Tibial nerve (tissue), 4 donors: ENCODE measurements at places on chromosomes 12 and 14.
A peak's percentile ranks its signal among the peaks of the same experiment; 100 is the strongest.

DNA sequence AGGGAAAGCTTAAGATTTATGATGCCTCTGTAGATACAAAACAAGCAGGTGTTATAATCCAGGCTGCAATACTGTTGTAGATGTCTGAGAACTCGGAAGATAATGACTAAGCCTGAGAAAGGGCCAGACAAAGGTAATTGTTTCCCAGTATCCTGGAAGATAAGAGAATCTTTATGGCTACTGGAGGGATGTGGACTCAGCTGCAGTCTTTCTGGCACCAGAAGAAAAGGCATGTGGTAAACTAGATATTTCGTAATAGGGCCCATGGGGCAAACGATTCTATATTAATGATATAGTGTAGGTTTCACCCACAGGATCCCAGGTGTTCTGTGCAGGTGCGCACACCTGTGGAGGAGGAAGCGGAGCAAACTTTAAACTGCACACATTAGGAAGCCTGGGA lies 9.2 kb upstream of the APOLD1 start:
- DNase-seq = no peak

GRCh38 chr12:53696285-53696654 lies 20.4 kb upstream of the ATP5MC2 start:
- peak; percentile 54 for DNase-seq

DNA sequence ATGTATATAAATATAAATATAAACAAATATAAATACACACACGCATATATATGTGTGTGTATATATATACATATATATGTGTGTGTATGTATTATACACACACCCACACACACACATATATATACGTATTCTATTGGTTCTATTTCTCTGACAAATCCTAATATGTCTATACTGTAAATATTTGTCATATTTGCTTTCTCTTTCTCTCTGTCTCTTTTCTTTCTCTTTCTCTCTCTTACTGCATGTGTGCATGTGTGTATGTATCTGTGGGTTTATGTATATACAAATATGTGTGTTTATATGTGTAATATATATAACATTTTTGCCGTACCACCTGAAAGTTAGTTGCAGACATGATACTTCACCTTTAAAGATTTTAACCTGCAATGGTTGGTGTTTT lies 174.2 kb upstream of the PLEKHG7 start:
- no peak for DNase-seq

DNA sequence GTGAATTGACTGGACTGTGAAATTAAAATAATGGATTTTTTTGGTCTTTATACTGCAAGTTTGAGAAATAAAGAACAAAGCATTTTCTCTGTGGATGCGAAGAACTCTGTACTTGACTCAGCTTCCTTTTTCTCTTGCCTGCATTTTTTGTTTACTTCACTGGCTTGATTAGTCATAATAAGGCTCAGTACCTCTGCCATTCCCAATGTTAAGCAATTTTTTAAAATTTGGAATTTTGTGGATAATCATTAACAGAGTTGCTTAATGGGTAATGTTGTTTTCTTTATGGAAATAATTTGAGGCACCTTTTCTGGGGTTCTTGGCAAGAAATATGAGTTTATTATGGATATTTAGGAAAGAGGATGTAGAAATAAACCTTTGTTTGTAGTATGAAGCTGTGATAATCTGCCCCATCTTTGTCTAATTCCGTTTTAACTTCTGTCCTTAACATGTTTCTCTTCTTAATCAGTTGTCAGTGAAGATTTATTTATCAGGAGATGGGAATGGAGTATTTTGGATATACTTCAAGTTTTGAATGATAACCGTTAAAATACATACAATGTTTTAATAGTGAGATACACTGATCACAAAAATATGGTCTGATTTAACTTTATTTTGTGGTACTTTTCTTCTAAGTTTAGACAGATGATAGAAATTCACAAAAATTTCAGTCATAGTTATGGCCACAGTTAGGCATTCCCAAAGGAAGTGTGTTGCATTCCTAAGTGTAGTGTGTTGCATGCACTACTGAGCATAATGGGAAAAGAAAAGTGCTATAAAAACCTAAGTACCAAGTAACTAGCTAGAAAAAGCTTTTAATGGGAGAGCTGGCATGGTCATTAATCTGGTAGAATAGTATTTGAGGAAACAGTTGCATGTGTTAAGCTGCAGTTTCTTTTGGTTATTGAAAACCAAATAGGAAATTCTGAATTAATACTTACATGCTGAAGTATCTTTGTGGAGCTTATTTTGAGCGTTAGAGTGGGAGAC lies 27.7 kb downstream of the WNK1 start:
- no peak for DNase-seq

DNA sequence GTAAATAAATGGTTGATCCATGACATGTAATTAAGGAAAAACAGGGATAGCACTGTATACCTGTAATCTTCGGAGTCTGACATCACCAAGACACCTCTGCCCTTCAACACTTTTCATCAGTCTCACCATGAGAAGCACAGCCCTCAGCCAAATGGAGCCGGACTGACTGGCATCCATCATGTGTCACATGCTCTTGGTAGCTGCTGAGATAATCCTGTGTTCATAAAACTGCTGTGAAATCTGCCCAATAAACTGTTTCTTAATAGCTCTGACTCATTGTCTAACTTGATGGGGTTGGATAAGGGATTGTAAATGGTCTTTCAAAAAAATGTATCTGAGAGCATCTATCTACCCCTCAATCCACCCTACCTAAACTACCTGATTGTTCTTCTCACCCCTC lies 33.6 kb downstream of the KCNH5 start:
- no peak for DNase-seq

DNA sequence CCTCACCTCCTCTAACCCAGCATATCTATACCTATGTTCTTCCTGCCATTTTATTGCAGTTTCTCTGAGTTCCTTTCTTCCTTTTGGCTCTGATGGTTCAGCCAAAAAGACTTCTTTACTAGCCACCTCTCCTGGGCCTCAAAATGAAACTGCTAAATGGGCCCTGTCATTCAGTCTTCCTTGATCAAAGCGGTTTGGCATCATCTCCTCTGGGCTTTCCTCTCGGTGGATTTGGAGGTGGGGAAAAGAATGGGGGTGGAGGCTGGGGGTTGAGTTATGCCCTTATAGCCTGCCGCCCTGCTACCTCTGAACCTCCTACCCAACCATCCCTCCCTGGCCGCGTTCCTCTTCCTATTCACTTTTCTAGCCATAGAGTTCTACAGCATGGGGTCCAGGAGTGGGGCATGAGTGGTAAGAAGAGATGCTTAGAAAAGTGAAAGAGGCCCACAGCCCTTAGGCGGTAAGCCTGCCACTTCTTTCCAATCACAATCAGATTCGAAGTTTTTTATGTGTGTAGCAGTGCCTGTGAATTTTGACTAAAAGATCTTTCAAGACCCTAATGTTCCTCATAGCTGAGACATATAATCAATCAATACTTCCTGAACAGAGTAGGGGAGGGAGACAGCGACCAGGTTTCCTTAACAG lies 2.5 kb downstream of the AJUBA start:
- DNase-seq = no peak

- no peak for DNase-seq
Observed at GRCh38 chr12:34339922-34340321, 317.6 kb downstream of the ALG10 start.

DNA sequence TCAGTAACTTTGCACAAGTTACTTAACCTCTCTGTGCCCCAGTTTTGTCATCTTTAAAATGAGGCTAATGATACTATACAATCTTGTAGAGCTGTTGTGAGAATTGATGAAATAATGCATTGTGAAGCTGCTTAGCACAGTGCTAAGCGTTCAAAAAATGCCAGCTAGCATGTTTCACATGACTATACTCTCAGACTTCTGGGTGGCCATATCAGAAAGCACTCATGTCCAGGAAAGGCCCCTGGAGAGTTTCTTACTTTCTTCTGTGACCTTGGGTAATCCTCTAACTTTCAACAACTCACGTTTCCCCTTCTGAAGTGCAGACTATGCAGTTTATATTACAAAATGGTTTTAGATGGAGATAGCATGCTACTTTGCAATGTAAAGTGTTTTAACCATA lies 68.1 kb downstream of the TPH2 start:
- no peak for DNase-seq

- DNase-seq = no peak
Observed at GRCh38 chr12:50924131-50924438, 28.3 kb upstream of the HIGD1C start.

- DNase-seq = no peak
Observed at GRCh38 chr12:82203086-82203485, 155.1 kb downstream of the CCDC59 start.

DNA sequence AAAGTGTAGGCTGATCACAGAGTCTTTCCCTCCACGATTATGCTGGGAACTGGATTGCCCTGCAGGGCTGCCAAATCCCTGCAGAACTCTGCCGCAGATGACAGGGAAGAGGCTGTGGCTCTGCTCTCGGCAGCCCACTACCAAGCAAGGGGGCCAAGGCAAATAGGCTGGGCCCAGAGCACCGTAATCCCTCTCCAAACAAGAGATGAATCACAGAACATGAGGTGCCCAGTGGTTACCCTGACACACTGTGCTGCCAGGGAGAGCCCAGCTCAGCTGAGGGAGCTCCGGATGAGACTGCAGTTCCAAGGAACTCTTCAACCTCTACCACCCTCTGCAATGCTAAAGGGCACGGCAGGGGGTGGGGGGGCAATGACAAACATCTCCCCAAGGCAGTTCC lies 33.9 kb downstream of the STON2 start:
- no peak for DNase-seq

GRCh38 chr12:53053218-53054111 lies 3.6 kb downstream of the TNS2 start:
- DNase-seq = no peak

GRCh38 chr12:108312073-108312659 lies 26.9 kb downstream of the CMKLR1 start:
- no peak for DNase-seq

- no peak for DNase-seq
Observed at GRCh38 chr14:87522575-87522974, 470.4 kb downstream of the GALC start.
